Prostate gland (tissue), 2 donors: ENCODE measurements at places on chromosomes 12 and 14.

- DNase-seq: peak; percentile 86
These were observed 50.4 kb downstream of the CHGA start for GRCh38 chr14:92973261-92973797.

DNA sequence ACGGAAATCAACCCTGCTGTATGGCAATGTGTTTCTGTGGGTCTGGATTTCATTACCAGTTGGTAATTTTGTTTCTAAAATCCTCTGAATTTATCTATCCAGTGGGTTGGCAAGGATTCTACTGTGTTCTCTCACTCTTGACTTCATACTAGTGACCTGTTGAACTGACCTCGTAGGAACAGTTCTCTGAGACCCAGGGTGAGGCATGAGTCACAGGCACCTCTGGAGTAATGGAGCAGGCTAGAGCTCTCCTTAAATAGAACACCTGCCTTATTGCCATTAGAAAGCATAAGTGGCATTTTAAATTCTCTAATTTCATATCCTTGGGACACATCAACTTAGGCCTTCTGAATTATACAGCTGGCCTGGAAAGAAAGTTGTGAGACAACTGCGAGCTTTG lies 258.3 kb upstream of the NAV3 start:
- no peak for DNase-seq

- DNase-seq: no peak
These were observed 102.4 kb downstream of the PPM1H start for GRCh38 chr12:62832558-62832957.

- DNase-seq: no peak
These were observed 182.8 kb downstream of the ADGRD1 start for GRCh38 chr12:131136539-131136872.

DNA sequence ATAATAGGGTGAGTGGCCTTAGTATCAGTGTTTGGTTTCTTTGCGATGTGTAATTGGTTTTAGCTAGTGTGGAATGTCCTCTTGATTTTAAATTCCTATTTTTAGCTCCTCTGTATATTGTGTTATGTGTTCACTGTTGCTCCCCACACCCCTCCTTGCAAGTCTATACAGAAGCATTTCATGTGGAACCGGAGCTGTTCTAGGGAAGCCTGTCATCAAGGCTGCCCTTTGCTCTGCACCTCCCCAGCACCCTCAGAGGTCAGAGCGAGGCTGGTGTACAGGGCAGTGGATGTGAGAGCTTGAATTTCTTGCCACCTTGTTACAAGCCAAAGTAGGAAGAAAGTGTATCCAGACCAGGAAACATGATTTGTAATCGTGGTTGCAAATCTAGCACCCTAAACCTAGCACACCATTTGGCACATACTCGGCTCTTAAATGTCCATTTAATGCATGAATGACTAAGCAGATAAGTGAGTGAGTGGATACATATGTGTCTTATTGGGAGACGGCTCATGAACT lies 376.8 kb downstream of the RGS6 start:
- no peak for DNase-seq

GRCh38 chr14:75806352-75806832 lies 145.3 kb downstream of the TTLL5 start:
- DNase-seq: no peak
